CD4-positive, alpha-beta T cell treated with Interleukin-4 for 4 hours (primary cell): ENCODE measurements at places on chromosomes 3 and 15.
A peak's percentile ranks its signal among the peaks of the same experiment; 100 is the strongest.

DNA sequence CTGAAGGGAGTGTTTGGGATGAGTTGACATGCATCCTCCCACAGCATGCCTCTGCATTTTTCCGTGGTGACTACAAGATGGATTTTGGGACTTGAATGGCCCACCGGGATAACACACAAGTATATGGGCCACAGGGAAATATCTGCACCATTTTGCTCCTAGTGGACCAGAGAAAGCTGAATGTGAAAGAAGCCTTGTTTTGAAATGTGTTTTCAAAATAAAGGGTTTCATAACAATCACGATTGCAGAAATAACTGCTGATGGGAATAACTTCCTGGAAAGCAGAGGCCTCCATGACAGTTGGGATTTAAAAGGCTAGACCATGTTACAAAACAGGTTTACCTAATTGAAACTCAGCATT lies 77.5 kb upstream of the PRR23C start:
- DNase-seq = no peak

DNA sequence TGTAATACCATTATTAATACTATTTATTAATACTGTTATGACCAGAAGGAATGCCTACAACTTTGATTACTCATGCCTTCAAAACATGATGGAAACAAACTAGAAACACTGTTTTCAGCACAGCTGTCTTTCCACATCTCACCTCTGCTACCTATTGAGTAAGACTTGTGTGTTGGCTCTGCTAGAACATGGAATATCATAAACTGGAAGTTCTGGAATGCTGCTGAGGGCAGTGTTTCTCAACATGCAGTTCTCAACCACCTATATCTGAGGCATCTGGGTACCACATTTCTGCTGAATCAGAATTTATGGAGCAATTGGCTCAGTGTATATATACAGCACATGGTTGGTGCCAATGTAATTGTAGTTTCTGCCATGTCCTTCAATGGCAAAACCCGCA lies 392.1 kb downstream of the TUSC7 start:
- DNase-seq = no peak

DNA sequence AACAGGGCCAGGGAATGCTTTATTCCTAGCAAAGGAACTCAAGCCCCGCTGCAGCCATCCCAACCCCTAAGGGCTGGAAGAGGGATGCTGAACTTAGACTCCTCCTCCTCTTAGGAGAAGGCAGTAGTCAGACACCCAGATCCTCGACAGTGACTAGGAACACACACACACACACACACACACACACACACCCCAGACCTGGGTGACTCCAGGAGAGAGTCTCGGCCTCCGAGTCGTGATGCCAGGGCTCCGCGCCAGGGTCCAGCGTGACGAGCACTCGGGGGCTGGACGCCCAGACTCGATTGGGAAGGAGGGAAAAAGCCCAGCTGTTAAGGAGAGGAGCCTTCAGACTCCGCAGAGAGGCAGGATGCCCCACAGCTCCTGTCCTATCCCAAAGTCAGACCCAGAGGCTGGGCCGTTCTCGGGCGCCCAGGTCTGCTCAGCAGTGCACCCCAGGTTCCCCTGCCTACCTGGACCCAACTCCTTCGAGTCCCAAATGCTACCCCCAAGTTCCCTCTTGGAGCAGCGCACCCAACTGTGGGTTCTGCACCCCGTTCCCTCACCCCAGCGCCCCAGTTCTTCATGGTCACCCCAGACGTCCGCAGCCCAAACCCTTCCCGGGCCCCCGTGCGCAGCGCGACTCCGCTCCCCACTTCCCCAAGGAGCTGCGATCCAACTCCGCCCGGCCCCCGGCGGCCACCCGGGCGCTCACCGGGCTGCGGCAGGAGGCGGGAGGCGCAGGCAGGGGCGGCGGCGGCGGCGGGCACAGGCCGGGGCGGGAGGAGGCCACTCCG lies 421 bp downstream of the BMF start:
- no peak for DNase-seq

DNA sequence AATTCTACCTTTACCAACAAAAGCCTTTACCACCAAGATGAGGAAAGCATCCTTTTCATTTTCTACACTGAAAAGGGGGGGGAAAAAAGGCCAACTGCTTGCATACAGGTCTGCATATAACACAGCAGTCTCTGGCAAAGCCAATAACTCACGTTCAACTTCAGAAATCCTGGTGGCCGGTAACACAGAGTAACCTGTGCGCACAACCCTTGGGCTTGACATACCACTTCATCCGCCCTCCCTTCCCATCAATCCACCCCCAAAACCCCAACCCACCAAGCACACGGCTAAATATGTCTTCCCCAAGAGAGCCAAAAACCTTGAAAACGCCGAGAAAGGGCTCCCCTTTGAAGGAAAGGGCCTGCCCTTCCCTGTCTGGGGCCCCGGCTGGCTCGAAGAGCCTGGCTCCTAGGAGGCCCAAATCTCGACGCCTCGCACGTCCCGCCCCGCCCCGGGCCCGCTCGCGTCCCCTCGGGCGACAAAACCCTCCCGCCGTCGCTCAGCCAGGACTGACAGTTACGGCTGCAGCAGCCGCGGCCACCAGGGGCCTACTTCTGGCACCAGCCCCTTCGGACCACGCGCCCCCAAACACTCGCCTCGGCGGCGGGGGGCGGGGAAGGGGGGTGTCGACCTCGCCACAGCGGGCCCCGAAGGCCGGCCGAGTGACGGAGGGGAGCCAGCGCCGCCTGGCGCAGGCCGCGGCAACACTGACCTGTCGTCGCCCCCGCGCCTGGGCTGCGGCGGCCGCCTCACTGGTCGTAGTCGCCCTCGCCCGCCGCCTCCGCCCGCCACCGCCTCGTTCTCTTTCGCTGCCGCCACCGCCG lies 835 bp downstream of the UBE3A start:
- peak; percentile 34 for DNase-seq

DNA sequence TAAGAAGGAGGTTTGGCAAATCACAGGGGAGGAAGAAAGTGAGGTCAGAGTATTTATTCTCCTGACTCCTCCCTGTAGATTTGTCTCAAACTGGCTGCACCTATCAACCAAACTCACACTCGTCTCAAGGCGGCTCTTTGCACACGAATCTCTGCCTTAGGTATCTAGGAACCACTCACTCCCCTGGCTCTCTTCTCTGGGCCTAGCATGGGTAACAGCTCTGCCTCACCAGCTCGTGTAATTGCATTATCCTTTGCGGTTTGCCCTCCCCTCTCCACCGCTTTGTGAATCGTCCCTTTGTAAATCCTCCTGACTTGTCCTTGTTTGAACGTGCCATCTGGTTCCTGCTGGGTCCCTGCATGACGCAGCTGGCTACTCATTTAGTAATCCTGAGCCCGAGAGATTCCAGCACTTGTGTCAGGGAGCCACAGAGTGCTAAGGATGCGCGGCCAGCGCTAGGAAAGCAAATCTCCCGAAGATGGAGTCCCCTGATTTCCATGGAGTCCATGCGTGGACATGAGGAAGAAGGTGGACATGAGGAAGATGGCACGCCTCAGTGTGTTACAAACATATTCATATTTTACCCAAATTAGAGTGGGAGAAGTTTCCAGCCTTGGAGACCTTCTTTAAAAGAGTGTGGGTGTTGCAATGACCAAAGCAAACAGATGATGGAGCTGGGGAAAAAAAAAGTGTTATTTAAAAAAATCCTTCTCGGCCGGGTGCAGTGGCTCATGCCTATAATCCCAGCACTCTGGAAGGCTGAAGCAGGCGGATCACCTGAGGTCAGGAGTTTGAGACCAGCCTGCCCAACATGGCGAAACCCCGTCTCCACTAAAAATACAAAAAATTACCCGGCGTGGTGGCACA lies 26.7 kb downstream of the NRROS start:
- DNase-seq = no peak

GRCh38 chr15:85491691-85492090 lies 111.3 kb downstream of the AKAP13 start:
- DNase-seq = no peak

GRCh38 chr3:36648241-36649034 lies 115.9 kb downstream of the DCLK3 start:
- DNase-seq = no peak

- no peak for DNase-seq
Observed at GRCh38 chr3:152226176-152226575, 42.6 kb upstream of the MBNL1 start.

- no peak for DNase-seq
Observed at GRCh38 chr3:37519661-37520060, 342.0 kb upstream of the CTDSPL start.

DNA sequence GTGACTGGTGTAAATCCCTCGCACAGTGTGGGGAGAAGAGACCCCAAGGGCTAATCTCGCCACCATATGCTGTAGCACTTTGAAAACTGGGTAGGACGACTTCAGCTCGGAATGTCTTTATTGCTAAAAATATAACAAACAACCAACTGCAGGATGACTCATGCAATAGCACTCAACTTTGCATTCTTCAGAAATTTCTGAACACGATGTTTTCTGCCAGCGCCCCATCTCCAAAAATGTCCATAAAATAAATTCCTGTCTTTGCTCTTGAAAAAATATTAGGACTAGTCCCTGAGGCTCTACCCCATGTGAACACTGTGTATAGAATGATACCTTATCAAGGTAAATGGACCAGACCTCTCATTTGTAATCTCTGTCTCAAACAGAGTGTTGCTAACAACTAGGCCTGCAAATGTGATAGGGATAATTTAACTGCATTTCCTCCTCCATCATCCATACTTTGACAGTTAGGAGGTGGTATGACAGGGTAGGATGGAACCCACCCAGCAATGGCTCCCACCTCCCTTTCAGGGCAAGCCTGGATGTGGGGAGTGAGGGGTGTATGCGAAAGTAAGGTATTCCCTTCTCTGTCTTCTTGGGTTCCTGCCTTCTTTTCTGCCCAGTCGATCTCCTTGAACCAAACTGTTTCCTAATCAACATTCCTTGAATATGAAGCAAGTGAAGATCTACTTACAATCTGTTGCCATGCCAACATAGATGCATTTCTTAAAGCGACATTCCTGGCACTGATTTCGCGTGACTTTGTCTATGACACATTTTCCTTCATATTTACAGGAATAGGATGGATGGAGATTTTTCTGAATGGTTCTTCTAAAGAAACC lies 201.1 kb downstream of the NR1D2 start:
- no peak for DNase-seq

- no peak for DNase-seq
Observed at GRCh38 chr3:195319060-195319459, 48.1 kb upstream of the XXYLT1 start.

- peak; percentile 92 for DNase-seq
Observed at GRCh38 chr15:69758810-69759790, 306.5 kb downstream of the RPLP1 start.

GRCh38 chr3:143207338-143207961 lies 87.9 kb downstream of the CHST2 start:
- no peak for DNase-seq

- DNase-seq = peak; percentile 53
Observed at GRCh38 chr15:89329329-89330084, 5.1 kb downstream of the POLG start.

GRCh38 chr3:1987980-1988379 lies 110.7 kb upstream of the CNTN4 start:
- no peak for DNase-seq

- DNase-seq = peak; percentile 5
Observed at GRCh38 chr3:117019082-117019713, 309.6 kb downstream of the TUSC7 start.

- no peak for DNase-seq
Observed at GRCh38 chr15:66046326-66046725, 177.0 kb downstream of the RAB11A start.

- no peak for DNase-seq
Observed at GRCh38 chr3:129435367-129435766, 4.4 kb downstream of the MBD4 start.

DNA sequence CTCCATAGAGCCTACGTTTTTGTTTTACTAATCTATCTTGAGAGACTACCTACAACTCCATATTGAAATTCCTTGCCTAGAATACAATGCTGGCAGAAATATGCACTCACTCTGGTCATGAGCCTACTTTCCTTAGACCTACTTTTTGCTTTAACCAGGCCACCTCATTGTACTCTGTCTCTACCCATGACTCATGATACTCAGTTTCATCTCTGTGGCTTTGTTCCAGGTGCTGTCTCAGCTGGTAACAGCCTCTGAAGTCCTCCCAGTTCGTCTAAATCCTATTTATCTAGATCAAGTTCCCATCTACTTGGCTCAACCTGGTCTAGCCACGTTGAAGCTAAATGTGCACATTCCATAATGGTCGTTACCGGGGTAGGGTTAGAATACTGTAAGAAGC lies 536.4 kb downstream of the RSL24D1 start:
- DNase-seq = no peak

DNA sequence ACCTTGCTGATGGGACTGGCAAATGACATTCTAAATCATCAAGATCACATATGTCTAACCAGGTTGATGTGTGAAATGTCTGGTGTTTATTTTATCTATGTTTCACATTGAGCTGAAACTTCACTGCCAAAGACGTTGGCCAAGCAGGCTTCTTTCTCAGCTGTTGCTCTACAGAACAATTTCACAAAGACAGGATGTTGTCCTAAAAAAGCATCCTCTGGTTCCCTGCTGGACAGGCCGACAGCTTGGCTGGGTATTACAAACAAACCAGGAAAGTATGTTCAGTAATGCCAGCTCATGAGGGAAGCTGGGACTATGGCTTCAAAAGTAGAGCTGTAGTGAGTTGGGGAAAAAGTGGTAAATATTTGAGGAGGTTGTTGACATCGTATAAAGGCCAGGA lies 179.4 kb downstream of the FAM43A start:
- DNase-seq = no peak

DNA sequence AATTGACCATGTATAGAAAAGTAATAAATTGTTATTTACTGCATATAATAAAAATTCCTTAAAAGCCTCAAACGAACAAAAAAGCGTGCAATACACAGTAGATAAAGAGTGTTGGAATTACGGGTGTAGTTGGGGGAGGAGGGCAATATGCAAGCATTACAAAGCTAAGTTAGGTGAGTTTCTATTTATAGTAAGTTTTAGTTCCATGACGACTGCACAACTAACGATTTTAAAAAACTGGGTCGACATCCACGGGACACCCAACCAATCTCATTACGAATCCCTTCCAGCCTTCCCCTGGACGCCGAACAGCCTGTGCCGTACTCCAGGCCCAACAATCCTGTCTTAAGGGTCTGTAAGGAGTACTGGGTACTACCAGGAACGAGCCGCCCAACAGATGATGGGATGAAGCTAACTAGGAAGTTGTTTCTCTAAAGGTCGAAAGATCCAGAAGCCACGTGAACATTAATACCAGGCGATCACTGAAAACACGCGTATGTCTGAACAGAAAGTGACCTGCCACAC lies 677 bp downstream of the POLQ start:
- no peak for DNase-seq
